Hematopoietic multipotent progenitor cell (in vitro differentiated cells): ENCODE measurements at places on chromosomes 7 and 10.
A peak's percentile ranks its signal among the peaks of the same experiment; 100 is the strongest.

GRCh38 chr7:3754493-3755341 is 453.7 kb downstream of the SDK1 start:
- no peak for DNase-seq

DNA sequence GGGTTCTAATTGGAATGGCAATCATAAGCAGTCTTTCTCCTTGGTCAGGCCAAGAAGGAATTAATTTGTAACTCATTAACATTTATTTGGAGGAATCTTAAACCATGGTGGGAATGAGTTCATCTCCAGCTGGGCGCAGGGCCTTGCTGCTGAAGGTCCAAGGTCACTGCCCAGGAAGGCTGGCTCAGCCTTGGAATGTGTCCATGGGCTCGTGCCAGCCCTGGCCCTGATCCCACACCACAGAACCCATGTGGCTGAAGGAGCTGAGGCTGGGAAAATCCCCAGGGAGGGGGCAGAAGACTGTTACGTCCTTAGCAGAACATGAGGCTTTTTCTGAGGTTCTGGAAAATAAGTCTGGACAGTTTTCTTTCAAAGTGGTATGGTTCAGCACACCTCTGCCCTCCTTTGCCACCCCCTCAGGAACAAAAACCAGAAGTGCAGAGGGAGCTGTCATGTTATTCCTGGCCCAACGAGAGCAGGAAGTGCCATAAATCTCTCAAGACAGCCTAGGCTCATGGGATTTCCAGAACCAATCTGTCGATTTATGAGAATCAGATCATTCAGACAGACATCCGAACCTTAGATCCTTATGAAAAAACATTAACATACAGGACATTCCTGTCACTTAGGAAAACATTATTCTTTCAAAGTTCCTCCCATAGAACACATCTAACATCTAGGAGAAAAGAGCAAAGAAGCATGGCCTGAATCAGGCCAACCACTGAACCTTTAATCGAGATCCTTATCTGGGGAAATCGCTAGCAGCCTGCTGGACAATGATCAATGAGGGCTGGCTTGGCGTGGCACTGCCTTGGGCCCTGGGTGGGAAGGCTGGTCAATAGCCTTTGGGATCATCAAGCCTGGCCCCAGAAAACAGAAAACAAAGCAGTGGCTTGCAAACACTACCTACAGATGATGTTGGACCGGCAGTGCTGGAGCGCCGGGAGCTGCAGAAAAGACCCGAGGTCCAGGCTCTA is 134.3 kb downstream of the TAX1BP1 start:
- DNase-seq, result no peak

GRCh38 chr10:70856454-70856853 is 31.9 kb downstream of the PCBD1 start:
- DNase-seq, result no peak

GRCh38 chr7:9796241-9796640 is 1177.4 kb upstream of the PHF14 start:
- no peak for DNase-seq

DNA sequence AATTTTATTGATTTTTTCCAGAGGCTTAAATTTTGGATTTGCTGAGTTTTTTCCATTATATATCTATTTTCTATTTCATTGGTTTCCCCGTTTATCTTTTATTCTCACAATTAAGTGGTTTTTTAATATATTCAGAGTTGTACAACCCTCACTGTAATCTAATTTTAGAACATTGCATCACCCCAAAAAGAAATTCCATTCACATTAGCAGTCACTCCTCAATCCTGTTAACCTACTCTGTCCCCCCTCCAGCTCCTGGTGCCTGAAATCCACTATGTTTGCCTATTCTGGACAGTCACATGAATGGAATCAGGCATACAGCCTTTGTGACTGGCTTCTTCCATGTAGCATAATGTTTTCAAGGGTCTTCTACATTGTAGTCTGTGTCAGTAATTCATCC is 55.8 kb upstream of the ITGA8 start:
- no peak for DNase-seq

GRCh38 chr7:26199301-26200037 is 1.1 kb downstream of the HNRNPA2B1 start:
- DNase-seq, result peak; percentile 26

DNA sequence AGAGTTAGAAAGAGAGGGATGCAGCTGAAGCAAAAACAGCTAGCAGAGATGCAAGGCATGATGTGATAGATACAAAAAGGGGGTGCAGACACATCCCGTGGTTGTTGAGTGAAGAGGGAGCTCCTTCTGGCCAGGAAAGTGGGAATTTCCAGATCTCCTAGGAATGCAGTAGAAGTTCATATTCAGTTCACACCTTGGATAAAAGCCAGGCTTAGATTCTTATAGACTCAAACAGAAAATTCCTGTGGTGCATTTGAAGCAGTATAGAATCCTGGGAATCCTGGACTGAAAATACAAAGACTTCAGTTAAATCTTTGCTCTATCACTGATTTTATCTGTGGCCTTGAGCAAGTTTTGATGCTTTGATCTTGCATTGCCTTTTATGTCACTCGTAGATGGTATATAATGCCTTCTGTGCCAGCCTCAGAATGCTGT is 33.9 kb downstream of the SGPL1 start:
- no peak for DNase-seq

DNA sequence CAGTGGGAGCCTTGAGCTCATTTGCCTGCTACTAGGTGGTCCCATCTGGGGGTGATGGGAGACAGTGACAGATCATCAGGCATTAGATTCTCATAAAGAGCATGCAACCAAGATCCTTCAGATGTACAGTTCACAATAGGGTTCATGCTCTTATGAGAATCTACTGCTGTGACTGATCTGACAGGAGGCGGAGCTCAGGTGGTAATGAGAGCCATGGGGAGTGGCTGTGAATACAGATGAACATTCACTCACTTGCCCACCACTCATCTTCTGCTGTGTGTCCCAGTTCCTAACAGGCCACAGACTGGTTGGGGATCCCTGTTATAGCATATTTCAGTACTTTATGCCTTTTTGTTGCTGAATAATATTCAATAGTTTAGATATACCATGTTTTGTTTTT is 6.6 kb upstream of the UBE2D1 start:
- no peak for DNase-seq

GRCh38 chr7:105878746-105879605 is 2.6 kb upstream of the ATXN7L1 start:
- DNase-seq, result no peak
